A549 treated with CORT108297 at 1 μM for 4 hours (cell line): ENCODE measurements at places on chromosomes 3 and 15. TPM values are rescaled to one million over a fixed set of nuclear protein-coding genes. Genes with fewer than 3 reads are reported as not detected.

CLSTN2 gene
- total RNA-seq: 0.02 to 0.05 TPM (median 0.03 TPM) in 5 replicates

MAP2K5 gene
- 10.2 to 12.8 TPM (median 11.9 TPM) in 5 replicates for total RNA-seq

ARHGEF3 gene
- total RNA-seq: 6.4 to 8.4 TPM (median 7.8 TPM) in 5 replicates

AP3B2 gene
- total RNA-seq: 0.57 to 0.94 TPM (median 0.74 TPM) in 5 replicates

SRGAP3 gene
- 0.47 to 1.2 TPM (median 0.61 TPM) in 5 replicates for total RNA-seq

CCDC191 gene
- 1.7 to 2.5 TPM (median 2.0 TPM) in 5 replicates for total RNA-seq

ZNF620 gene
- 1.1 to 1.9 TPM (median 1.6 TPM) in 5 replicates for total RNA-seq

VIPR1 gene
- total RNA-seq: 0.54 to 0.91 TPM (median 0.63 TPM) in 5 replicates

EIF2A gene
- 62.1 to 101 TPM (median 70.4 TPM) in 5 replicates for total RNA-seq

CSPG4 gene
- total RNA-seq: 0.06 to 0.12 TPM (median 0.10 TPM) in 5 replicates

MUC20 gene
- 0.25 to 0.73 TPM (median 0.50 TPM) in 5 replicates for total RNA-seq

FSIP1 gene
- total RNA-seq: 0.49 to 0.74 TPM (median 0.61 TPM) in 5 replicates

GNB4 gene
- 9.4 to 15.6 TPM (median 11.5 TPM) in 5 replicates for total RNA-seq

CCDC39 gene
- not detected in 5 replicates for total RNA-seq

BRK1 gene
- total RNA-seq: 173 to 183 TPM (median 177 TPM) in 5 replicates

GOLGA8J gene
- 0.06 to 0.07 TPM (median 0.06 TPM) in 3 of 5 replicates, not detected in the others for total RNA-seq

GABRB3 gene
- total RNA-seq: 59.5 to 88.1 TPM (median 75.3 TPM) in 5 replicates

GOLGA6L7 gene
- total RNA-seq: not detected in 5 replicates

CLDN16 gene
- 0.14 TPM in 2 of 5 replicates, not detected in the others for total RNA-seq

CD86 gene
- total RNA-seq: not detected in 5 replicates

SEMA6D gene
- not detected in 5 replicates for total RNA-seq

PLCB2 gene
- 0.44 to 0.79 TPM (median 0.59 TPM) in 5 replicates for total RNA-seq

VGLL3 gene
- 4.2 to 11.5 TPM (median 6.8 TPM) in 5 replicates for total RNA-seq

SLC12A8 gene
- 0.95 to 1.6 TPM (median 1.0 TPM) in 5 replicates for total RNA-seq

ANKRD34C gene
- total RNA-seq: not detected in 5 replicates

CPNE4 gene
- total RNA-seq: 4.0 to 7.1 TPM (median 5.9 TPM) in 5 replicates

AHSG gene
- 0.05 to 0.09 TPM in 2 of 5 replicates, not detected in the others for total RNA-seq

MESP1 gene
- 1.7 to 8.5 TPM (median 8.0 TPM) in 5 replicates for total RNA-seq

EPHA6 gene
- total RNA-seq: 0.06 to 0.10 TPM (median 0.08 TPM) in 3 of 5 replicates, not detected in the others

SCAANT1 gene
- total RNA-seq: not detected in 5 replicates
